ENCODE measurements at places on chromosomes 12 and 14.

DNA sequence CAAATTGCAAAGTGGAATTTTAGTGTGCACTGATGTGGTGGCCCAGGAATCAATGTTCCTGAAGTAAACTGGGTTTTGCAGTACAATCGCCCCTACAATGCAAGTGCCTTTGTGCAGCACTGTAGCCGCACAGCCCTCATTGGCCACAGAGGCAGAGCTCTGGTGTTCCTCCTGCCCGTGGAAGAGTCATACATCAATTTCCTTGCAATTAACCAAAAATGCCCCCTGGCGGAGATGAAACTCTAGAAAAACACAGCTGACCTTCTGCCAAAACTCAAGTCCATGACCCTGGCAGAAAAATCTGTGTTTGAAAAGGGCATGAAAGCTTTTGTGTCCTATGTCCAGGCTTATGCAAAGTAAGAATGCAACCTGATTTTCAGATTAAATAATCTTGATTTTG, 117.9 kb upstream of the PRB2 start:
- DNase-seq: no peak

DNA sequence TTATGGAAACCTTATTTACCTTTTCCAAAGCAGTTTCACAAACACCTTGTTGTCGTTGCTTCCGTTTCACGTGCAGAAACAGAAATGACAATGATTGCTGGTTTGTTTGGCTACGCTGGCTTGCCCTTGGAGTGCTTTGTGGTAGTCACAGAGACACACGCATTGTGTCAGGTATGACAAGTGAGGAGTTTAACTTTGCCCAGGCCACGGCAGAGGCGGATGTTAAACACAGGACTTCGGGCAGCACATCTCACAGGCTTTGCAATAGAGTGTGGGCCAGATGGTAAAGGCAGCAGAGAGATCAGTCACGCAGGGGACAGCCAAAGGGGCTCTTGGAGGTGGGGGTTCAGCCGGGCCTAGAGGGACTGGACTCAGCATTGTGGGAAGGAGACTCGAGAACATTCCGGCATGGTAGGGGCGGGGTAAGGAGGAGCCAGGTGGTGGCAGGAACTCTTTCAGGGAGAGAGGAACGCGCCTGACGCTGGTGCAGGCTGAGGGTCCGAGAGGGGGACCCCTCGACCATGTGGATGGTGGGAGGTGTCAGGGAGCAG, 59.8 kb upstream of the KCNA1 start:
- no peak for DNase-seq

- no peak for DNase-seq
Measured at GRCh38 chr12:113445544-113446171, 23.5 kb downstream of the SDSL start.

GRCh38 chr12:7144414-7145120, 14.4 kb downstream of the CLSTN3 start:
- DNase-seq: no peak

- no peak for DNase-seq
Measured at GRCh38 chr14:81263777-81264410, 43.1 kb upstream of the GTF2A1 start.

- DNase-seq: no peak
Measured at GRCh38 chr12:130497321-130497720, 159.6 kb downstream of the PIWIL1 start.

DNA sequence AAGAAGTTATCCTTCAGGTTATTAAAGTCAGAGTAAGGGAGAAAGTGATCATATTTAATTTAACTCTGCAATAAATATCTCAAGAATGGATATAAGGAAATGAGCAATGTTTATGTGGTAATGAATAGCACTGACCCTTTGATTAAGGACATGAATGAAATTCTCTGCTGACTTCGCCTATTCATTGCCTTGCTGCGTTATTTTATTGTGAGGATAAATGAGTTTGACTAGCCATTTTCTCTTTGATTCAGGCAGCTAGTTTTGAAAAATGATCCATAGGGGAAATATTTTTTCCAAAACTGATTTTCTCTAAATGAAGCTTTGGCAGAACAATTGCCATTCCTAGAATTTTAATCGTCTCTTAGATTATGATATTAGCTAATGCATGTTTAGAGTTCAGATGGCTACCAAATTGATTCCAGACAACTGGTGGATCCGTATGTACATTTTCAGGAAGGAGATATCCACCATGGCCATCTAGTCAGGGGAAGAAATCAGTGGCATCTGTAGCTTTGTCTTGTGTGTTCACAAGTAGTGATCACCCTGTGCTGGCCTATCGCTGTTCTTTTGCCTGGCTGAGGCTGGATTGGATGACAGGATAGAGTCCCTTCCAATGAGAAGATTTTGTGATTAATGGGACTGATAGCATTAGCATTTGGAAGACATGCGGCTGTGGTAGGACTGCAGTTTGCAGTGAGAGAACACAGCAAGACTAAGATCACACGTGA, 302.3 kb upstream of the RGS6 start:
- DNase-seq: no peak

DNA sequence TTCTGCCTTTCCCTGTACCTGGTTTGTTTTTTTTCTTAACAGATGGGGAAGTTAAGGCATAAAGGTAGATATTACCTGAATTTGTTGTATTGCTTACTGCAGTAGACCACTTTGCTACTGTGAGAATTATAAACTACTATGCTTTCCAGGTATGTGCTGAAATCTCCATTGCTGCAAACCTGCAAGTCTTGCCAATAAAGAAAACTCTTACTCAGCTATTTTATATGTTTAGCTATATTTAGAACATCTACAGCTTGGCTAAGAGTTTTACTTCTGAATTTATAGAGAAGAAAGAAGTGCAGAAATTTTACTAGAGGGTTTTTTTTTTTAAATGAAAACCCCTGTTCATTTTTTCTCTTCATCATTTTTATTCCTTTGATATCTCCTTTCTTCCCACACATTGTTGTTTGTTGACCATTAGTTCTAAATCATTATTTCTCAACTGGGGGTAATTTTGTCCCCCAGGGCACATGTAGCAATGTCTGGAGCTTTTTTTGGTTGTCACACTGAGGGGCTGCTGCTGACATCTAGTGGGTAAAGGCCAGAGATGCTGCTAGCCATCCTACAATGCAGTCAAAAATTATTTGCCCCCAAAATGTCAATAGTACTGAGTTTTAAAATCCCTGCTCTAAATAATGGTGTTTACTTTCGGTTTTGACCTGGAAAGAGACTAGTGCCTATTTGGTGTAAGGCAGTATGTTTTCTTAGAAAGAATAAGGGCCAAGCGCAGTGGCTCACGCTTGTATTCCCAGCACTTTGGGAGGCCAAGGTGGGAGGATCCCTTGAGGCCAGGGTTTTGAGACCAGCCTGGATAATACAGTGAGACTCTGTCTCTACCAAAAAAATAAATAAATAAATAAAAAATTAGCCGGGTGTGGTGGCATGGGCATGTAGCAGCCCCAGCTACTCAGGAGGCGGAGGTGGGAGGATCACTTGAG, 48.6 kb downstream of the PCNX1 start:
- no peak for DNase-seq

GRCh38 chr12:130043685-130044406, 118.4 kb upstream of the FZD10 start:
- no peak for DNase-seq

- no peak for DNase-seq
Measured at GRCh38 chr12:48219631-48220030, 16.5 kb upstream of the OR10AD1 start.

All from stimulated activated CD8-positive, alpha-beta memory T cell treated with anti-CD3 and anti-CD28 coated beads, Interleukin-15, amount 100 ng/mL, for 24 hours (primary cell).